Kidney tubule cell (primary cell): ENCODE measurements at places on chromosomes 7 and 10.

DNA sequence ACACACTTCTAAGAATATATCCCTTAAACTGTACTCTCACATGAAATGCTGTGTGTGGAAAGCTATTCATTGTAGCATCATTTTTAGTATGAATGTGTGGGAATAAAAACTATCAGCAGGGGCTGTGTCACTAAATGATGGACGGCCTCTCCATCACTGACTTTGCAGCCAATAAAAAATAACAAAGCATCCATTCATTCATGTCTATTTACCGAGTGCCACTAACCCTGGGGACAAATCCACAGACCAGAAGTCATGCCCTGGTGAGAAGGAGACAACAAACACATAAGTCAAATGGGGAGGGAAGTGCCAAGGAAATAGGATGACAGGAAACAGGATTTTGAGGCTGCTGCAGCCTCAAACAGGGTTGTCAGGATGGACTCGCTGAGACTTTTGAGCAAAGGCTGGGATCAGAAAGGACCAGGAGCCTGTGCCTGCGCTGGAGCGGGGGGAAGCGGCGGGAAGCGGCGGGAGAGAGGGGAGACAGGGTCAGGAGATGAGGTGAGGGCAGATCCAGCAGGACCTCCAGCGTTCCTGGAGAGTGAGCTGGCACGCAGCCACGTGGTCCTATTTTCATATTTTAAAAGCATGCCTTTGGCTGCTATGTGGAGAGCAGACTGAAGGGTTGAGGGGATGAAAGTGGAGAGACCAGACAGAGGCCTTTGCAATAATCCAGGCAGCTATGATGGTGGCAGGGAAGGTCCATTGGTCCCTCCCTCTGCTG, 2.2 kb upstream of the NOM1 start:
- DNase-seq: no peak

GRCh38 chr7:94028768-94029167, 24.6 kb upstream of the BET1 start:
- DNase-seq: peak; percentile 37

GRCh38 chr10:76049581-76050290, 618.3 kb downstream of the LRMDA start:
- peak; percentile 86 for DNase-seq

- DNase-seq: no peak
Observed at GRCh38 chr10:676178-676577, 13.3 kb downstream of the DIP2C start.

GRCh38 chr7:43469051-43469450, 113.9 kb upstream of the STK17A start:
- DNase-seq: no peak

DNA sequence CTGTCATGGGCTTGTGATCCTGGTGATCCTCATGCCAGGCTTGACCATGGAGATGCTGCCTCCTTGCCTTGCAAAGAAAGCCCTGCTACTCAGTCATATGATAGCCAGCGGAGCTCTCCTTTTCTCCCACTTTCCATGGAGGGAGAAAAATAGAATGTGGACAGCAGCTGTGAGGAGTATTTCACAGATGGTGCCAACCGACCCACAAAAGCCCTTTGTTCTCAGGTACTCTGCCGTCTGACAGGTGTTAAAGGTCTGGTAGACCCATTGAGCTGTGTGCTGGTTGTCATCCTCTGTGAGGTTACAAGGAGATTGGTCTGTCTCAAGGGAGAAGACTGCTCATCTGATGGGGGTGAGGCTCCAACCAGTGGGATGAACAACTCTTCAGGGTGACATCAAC, 29.5 kb upstream of the COBL start:
- no peak for DNase-seq
